Mucosa of descending colon (tissue), 3 donors: ENCODE measurements at places on chromosomes 13 and 19.

GRCh38 chr19:31257025-31257424, 92.2 kb downstream of the TSHZ3 start:
- no peak for DNase-seq

- DNase-seq = peak; percentile 98
These were observed at the start of gene TMEM259 for GRCh38 chr19:1020868-1021425. Gene TMEM259 (minus strand): TSS chr19:1021123. CDS start chr19:1020996, 127 bp downstream.

DNA sequence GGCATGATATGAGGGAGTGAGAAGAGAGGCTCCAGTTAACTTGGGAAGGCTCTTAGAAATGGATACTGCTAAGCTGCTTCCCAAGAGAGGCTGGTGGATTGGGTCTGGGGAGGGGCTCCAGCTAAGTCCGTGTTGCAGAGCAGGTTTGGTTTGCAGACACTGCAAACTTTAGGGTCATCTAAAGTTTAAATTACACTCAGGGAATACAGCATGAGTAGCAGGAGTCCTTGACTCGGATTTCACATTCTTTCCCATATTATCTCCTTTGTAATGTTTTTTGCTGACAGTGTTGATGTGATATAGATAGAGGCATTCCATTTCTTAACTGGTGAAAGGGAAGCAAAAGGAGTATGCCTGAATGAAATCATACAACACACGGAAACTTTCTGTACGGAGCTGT, 31.9 kb downstream of the SGCG start:
- DNase-seq = no peak

- peak; percentile 41 for DNase-seq
These were observed 1.1 kb downstream of the FGF14 start for GRCh38 chr13:102400675-102401145.

- DNase-seq = no peak
These were observed 1001.7 kb downstream of the PCDH17 start for GRCh38 chr13:58633226-58633625.

GRCh38 chr13:98447881-98448641, 128.8 kb downstream of the STK24 start:
- DNase-seq = no peak

GRCh38 chr19:39113199-39113598, 12.4 kb upstream of the PAK4 start:
- no peak for DNase-seq
